ENCODE measurements at places on chromosomes 2 and 18.

- DNase-seq, result no peak
Observed at GRCh38 chr2:45643095-45643494, 8.4 kb upstream of the PRKCE start.

GRCh38 chr2:217279556-217279955, 419.7 kb upstream of the TNP1 start:
- DNase-seq, result no peak

DNA sequence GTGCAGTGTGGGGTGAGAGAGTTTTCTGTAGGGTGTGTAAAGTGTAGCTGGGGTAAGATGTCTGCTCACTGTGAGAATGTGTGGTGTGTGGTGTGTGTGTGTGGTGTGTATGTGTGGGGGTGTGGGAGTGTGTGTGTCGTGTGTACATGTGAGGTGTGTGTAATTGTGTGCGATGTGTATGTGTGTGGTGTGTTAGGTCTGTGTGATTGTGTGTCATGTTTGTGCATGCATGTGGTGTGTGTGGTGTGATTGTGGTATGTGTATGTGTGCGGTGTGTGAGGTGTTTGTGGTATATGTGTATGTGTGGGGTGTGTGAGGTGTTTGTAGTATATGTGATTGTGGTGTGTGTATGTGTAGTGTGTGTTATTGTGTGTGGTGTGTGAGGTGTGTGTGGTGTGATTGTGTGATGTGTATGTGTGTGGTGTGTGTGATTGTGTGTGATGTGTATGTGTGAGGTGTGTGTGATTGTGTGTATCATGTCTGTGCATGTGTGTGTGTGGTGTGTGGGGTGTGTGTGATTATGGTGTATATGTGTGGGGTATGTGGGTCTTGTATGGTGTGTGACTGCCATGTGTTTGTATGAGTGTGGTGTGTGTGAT, 241.7 kb upstream of the HDAC4 start:
- DNase-seq, result no peak

DNA sequence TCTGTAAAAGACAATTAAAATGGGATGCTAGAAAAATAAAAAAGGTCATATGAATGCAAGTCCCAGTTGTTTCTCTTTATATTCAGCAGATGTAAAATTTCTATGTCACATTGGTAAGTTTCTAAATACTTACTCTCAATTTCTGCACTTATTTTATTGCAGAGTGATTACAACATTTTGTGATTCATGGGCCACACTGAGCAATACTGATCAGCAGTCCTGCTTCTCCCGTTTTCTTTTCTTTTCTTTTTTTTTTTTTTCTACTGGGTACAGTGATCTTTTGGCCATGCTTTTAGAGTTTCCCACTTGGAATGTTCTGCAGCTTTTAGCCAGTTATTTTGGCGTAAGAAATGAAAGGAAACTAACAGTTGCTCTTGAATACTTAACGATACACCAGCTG, 38.8 kb downstream of the LIMS1 start:
- no peak for DNase-seq

DNA sequence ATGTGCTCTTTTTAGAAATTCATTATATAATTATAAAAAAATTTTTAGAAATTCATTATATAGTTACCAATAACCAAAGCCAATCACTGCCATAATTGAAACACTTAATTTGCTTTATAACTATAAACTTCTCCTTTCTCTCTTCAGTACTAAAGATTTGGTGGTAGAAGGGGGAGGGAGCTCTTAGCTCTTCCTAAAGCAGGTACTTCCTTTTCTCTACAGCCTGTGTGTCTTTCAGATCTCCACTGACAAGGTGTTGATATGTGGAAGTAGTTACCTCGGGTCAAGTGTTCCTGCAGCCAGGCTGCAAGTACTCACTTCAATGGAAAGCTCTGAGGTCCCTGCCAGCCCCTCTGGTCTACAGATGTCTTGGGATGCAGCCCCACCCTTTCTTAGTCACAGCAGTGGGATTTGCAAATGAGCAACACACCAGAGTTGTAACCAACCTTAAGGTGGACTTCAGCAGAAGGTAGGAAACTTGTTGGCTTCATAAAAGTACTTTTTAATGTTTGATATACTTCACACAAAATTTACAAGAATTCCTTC, 690.0 kb downstream of the ARHGAP15 start:
- no peak for DNase-seq

DNA sequence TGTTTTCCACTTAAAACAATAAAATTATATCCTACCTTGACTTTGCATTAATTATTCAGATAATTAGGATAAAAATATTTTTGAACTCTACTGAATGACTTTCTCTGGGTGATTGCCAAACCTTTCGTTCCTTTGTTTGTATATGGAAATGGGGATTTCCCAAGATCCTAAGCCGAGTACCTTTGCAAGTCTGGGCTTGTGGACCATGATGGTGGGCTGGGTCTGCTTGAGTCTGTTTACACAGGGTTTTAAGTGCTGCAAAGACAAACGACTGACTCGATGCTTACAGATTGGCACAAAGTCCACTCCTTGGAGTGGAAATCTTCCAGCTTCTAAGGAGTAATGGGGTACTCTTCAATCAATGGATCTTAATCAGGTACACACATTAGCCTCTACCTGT, 659.5 kb downstream of the TSN start:
- DNase-seq, result no peak

DNA sequence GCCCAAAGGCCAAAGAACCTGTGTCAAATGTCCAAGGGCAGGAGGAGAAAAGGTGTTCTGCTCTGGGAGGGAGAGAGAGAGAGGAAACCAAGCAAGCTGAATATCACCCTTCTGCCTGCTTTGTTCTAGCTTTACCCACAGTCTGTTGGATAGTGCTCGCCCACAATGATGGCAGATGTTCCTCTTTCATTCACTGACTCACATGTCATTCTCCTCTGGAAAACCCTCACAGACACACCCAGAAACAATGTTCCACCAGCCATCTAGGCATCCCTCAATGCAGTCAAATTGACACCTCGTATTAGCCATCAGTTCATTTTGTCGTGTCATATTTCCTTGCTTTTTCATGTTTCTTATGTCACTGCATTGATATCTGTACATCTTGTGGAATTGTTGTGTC, 150.3 kb downstream of the UBR3 start:
- no peak for DNase-seq

DNA sequence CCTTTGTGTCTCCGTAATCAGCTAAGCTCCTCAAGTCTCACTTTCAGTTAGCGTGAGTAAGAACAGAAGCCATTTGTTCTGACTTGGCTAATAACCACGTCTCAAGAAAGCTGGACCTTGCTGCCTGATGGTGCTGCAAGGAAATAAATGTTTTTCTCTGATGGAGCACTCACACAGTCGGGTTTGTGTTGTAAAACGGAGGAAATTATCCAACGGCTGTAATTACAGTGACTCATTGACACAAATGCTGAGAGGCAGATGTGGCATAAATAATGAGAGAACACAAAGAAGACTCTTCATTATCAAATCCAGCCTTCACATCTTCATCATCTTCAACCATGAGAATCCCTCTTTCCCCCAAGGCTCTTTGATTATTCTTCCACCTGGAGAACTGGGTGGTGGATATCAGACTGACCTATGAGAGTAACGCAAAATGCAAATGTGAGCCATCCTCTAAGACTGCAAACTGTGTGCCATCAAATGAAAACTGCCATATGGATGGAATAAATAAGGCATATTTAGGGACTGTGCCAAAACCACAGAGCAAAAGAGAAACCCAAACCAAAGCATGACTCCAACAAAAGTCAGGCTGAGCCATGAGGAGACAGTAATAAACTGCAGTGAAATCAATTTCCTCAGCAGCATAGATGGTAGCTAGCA, 252.6 kb downstream of the RND3 start:
- DNase-seq, result no peak

DNA sequence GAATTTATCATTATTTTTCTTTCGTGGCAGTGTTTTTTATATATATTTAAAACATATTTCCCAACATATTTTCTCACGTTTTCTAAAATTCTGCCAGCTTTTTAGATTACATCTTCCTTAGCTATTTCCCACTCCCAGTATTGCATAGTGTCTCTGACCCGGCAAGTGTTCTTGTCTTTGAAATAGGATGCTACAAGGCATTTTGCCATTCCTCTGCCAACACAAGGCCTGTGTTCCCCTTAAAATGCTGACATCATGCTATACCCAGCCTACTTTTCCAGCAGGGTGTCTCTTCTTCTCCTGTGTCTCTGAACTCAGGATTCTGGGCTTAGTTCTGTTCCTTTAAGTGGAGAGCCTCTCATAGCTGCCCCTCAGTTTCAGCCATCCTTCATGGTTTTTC, 115.2 kb downstream of the DIS3L2 start:
- no peak for DNase-seq

DNA sequence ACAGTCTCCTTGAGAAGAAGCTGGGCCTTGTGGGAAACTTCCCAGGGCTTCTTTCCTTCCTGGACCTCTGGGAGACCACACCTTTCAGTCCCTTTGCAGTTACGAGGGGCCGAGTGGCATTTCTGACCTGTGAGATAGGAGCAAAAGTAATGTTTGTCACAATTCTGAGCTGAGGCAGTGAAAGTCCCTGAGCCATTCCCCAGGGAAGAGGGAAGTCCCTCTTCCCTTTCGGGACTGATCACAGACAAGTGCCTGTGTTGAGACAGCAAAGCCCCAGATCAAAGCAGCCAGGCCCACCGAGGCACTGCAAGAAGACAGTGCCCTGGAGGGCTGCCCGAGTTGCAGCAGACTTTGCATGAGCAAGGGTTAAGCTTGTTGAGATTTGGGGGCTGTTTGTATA, 41.9 kb downstream of the RHOB start:
- no peak for DNase-seq

- DNase-seq, result no peak
Observed at GRCh38 chr18:76450452-76451395, 44.3 kb downstream of the ZNF516 start.

DNA sequence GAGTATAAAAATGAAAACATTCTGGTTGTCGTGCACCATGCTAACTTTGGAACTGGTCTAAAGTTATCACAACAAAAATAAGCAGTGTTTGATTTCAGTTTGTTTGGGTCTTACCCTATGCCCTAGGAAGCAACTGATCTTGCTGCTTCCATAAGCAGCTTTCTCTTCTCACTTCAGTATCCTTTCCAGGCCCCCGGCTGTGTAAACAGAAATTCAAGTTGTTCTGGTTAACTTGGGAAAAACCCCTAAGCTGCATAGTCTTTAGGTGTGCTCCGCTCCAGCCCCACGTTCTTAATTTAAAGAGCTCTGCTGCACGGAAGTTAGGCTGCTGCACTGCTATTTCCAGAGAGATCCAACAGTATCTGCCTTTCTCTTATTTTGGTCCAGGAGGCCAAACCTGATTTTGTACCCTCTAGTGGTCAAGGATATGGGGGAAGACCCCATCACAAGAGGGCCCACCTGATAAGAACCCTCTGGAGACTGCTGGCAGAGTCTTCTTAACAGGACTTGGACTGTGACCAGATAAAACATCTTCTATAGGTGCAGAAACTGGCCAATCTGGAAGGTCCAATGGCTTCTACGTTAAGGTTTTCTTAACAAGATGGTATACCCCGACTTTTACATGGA, 69.1 kb downstream of the FEZ2 start:
- no peak for DNase-seq

- no peak for DNase-seq
Observed at GRCh38 chr18:10157706-10158105, 243.9 kb downstream of the VAPA start.

- DNase-seq, result no peak
Observed at GRCh38 chr2:37306024-37306423, 18.6 kb downstream of the PRKD3 start.

Measured in cortex of kidney (tissue), 1 donor.